ENCODE measurements at places on chromosomes 4 and X.
A peak's percentile ranks its signal among the peaks of the same experiment; 100 is the strongest.

- DNase-seq: no peak
Observed at GRCh38 chrX:85995641-85996040, 51.7 kb downstream of the CHM start.

DNA sequence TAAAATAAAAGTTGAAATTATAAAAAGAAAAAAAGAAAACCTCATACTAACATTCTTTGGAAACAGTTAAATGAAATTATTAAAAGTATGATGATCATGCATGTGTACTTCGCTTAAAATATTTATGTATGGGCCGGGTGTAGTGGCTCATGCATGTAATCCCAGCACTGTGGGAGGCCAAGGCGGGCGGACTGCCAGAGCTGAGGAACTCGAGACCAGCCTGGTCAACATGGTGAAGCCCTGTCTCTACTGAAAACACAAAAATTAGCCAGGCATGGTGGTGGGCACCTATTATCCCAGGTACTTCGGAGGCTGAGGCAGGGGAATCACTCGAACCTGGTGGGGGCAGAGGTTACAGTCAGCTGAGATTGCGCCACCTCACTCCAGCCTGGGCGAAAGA lies 952.2 kb upstream of the FTHL17 start:
- DNase-seq: no peak

DNA sequence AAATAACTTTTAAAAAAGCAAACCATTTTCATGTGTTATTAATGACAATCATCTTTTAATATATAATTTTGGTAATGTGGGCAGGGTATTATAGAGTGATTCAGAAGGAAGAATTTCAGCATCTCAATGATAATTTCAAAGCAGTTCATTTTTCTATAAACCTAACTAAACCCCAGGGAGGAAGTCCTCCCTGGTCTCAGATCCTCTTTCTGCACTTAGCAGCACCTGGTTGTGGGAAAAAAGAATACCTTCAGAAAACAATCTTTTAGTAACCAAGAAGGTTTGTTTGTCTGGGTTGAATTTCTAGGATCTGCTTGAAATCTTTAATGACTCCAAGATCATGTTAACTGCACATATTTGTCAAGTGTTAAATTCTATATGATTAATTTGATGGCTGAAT lies 29.9 kb downstream of the DKK2 start:
- no peak for DNase-seq

DNA sequence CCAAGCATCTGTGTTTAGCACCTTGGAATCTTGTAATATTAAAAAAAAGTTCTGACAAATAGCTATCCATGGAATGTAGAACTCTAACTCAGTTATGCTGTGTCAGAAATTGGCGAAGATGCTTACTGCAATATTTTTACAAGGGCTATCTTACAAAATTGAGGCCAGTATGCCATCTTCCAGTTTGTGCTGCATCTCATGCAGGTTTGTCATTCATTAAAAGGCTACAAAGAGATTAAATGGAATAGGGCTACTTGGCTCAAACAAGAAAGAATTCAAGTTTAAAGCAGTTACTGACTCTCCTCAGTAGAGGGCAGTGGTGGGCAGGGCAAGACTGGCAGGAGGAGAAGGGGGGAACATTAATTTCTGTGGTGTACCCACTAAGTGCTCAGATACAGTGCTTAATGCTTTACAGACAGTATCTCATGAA lies 66.5 kb downstream of the SHROOM4 start:
- DNase-seq: peak; percentile 3

GRCh38 chr4:41334182-41334581 lies 77.5 kb downstream of the UCHL1 start:
- DNase-seq: no peak

DNA sequence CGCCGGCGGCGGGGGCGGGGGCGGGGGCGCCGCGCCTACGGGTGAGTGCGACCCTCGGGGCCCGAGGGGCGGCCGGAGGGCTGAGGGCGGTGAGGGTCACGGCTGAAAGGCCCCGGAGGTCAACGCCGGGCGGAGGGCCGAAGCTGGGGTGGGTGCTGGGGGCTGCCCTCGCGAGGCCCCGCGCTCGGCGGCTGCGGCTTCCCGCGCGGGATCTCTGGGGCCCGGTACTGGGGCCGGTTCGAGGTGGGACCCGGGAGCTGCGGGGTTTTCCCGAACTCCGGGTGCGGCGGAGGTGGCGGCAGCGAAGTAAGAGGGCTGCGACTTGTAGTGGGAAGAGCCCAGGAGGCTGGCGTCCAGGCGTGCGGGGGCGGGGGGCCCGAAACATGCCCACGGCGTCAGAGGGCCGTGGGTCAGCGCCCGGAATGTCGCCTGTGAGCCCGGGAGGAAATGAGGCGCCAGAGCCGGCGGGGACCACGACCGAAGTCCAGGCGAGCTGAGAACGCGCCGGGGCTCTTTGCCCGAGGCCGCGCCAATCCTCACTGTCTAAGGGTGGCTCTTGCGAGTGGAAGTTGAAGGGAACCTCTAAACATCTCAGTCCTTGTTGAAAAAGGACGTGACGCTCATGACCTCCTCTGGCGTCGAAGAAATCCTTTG lies 407 bp downstream of the IL13RA1 start:
- DNase-seq: peak; percentile 3

- DNase-seq: no peak
Observed at GRCh38 chr4:184647266-184648053, 1.8 kb downstream of the CASP3 start.

GRCh38 chr4:41887821-41888686 lies 47.2 kb upstream of the TMEM33 start:
- DNase-seq: peak; percentile 41

GRCh38 chr4:109571494-109571893 lies 11.4 kb downstream of the MCUB start:
- no peak for DNase-seq

GRCh38 chr4:105067946-105068345 lies 78.7 kb upstream of the TET2 start:
- DNase-seq: no peak

- no peak for DNase-seq
Observed at GRCh38 chr4:24321131-24321530, 263.2 kb downstream of the DHX15 start.

- DNase-seq: no peak
Observed at GRCh38 chr4:153634738-153635353, 49.2 kb upstream of the TLR2 start.

GRCh38 chr4:54958236-54958635 lies 167.2 kb downstream of the KDR start:
- DNase-seq: no peak

- DNase-seq: no peak
Observed at GRCh38 chr4:162523171-162523570, 359.4 kb upstream of the FSTL5 start.
